ENCODE measurements at places on chromosomes 12 and 14.

DNA sequence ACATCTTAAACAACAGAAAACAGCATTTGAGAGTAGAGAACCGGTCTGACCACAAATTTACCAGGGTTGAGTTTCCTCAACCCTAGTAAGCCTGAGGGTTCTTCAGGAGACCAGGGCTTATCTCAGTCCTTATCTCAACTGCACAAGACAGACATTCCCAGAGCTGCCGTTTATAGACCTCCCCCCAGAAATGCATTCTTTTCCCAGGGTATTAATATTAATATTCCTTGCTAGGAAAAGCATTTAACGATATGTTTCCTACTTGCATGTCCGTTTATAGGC lies 12.3 kb downstream of the TMEM117 start:
- no peak for DNase-seq

DNA sequence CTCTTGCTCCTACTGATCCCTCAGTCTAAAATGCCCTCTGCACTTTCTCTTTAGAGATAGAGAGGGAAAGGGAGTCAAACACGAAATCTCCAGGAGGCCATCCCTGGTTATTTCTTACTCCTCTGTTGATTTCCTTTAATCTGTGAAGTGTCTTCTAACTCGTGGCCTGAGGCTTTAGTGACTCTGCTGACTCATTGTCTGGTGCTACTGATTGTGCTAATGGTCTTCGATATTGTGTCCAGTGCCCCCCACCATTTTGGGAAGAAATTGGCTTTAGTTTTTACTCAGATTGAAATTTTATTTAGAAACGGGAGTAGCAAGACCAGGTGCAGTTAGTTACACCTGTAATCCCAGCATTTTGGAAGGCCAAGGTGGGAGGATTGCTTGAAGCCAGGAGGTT lies 839 bp downstream of the CLEC9A start:
- DNase-seq = no peak

GRCh38 chr12:130608132-130608531 lies 108.0 kb downstream of the RIMBP2 start:
- DNase-seq = no peak

- DNase-seq = peak; percentile 77
Observed at GRCh38 chr12:6869049-6870021, 2.0 kb downstream of the TPI1 start.

- no peak for DNase-seq
Observed at GRCh38 chr14:101781240-101782061, 19.9 kb downstream of the PPP2R5C start.

- DNase-seq = no peak
Observed at GRCh38 chr14:23939607-23940326, 13.8 kb upstream of the DHRS4 start.

DNA sequence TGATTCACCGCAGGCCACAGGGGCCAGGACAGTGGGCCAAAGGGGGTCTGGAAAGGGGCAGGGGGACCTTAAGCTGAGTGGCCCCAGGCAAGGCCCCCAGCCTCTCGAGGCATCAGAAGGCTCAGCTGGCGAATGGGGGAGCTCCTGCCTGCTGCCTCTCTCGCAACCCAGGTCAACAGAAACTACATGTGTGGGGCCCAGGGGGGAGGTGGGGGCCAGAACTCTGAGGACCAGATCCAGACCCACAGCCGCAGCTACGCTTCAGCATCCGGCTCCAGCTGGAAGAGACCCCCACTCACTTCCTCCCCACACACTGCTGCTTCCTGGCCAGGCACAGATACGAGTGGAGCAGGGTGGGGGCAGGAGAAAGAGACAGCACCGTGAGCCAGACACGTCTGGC lies 46.5 kb downstream of the NCOR2 start:
- no peak for DNase-seq

GRCh38 chr14:33941718-33942117 lies 9.2 kb downstream of the EGLN3 start:
- no peak for DNase-seq

DNA sequence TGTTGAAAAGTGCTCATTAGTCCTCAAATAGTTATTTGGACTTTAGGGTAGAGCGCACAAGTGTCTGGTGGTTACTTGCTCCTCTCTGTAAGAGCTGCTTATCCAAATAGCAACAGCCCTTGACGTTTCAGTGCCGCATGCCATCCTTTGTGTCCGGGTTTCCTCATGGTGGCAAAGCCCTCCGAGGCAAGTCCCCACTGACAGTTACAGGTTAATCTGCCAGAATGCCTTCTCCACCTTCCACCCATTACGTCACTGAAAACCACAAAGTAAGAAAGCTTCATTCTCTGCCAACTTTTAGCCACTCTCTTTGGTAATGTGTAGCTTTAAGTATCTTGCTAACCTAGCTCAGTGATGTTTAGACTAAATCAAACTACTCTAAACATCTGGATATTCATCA lies 78.6 kb downstream of the POLR3B start:
- DNase-seq = no peak

DNA sequence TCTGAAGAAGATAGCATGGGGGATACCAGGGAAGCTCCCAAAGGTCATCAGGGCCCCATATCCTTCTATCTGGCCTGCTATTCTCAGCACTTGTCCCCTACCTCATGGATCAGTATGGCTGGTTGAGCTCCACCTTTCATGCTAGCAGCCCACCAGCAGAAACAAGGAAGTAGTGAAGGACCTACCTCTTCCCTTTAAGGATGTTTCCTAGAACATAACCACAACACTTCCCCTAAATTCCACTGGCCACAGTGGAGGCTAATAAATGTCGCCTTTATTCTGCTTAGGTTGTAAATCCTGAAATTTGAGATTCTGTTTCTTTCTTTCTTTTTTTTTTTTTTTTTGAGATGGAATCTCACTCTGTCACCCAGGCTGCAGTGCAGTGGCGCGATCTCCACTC lies 128.6 kb upstream of the PARP11 start:
- no peak for DNase-seq

DNA sequence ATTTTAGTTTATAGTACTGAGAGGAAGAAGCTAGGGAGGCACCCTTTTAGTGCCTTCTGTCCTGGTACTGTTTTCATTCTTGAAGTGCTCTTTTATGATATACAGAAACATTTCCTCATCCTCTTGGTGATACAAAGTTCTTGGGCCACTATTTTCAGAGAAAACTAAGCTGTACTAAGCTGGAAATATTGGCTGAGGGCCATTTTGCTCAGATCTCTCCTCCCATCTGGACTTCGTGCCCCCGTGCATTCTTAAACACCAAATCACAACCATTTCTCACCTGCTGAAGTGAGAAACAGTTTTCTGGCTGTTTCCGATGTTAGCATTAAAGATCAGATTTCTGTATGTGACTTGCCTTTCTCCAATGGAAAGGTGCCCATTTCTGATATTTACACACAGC lies 158.9 kb downstream of the FBXL14 start:
- DNase-seq = no peak

DNA sequence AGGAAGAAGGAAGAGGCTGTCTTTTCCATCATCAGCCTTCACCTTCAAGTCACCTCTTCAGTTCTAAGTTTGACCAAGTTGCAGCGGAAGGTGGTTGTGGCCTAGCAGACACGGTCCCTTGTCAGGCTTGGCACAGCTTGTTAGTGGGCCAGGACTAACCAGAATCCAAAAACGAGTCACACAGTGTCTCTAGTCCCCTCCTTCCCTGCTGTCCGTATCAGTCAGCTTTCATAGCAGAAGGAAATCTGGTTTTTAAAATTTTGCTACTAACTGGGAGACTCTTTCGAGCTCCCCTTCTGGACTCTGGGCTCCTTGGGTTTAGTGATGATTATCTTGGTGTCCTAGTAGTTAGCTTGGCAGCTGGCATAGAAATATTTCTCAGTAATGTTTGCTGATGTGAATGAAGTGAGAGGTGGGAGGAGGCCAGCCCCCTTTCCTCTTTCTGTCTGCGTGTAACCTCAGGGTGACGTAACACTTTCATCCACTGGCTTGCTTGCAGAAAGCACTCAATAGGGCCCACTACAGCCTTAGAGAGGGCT lies 3.8 kb downstream of the ETV6 start:
- DNase-seq = peak; percentile 46

GRCh38 chr14:72633551-72633950 lies 260.4 kb downstream of the DPF3 start:
- no peak for DNase-seq

GRCh38 chr12:104699489-104700190 lies 242.9 kb downstream of the CHST11 start:
- peak; percentile 24 for DNase-seq

- no peak for DNase-seq
Observed at GRCh38 chr12:57617942-57618341, 6.7 kb downstream of the ARHGEF25 start.

- no peak for DNase-seq
Observed at GRCh38 chr12:8018666-8019581, 13.6 kb upstream of the FOXJ2 start.

GRCh38 chr14:104953896-104954656 lies 24.1 kb downstream of the AHNAK2 start:
- no peak for DNase-seq

DNA sequence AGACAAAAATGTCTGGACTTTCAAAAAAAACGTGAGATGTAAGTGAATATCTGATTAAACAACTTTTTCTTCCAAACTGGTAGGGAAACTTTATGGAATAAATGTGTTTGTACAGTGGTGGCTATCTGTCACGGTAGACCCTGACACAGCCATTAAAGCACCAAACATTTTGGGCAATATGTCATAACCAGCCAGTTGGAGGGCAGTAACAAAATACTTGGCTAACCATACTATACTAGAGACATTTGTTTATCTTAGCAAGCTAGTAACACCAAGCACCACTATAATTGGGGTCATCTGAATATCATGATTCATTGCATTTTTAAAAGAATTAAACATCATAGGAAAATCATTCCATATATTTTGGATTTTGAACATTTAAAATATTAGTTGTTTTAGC lies 6.0 kb upstream of the MYF6 start:
- DNase-seq = no peak

GRCh38 chr12:79935624-79936345 lies 888 bp upstream of the PPP1R12A start:
- no peak for DNase-seq

DNA sequence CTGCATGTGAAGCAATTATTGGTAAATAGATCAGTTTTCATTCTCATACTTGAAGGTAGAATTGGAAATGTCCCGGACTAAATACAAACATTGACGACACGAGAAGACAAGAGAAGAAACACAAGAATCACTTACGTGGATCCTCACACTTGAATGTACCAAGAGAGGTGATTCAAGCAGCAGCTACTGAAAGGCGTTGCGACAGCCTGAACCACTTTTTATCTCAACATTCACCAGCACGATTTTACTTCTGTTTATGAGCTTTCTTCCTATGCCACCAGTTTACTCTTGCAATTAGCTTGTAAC lies 3.6 kb upstream of the FZD10 start:
- DNase-seq = no peak

DNA sequence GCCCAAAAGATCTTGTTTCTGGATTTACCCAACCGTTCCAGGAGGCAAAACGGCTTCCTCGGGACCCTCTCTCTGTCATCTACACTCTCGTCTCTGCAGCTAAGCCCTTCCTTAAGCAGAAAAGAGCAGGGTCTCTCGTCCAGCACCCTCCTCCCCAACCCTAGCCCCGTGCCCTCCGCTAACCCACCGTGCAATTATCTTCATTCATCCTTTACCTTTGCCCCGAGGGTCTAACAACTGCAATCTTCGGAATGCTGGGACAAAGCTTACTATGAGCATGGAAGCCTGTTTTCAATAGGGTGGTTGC lies 276 bp upstream of the BMAL2 start:
- no peak for DNase-seq

DNA sequence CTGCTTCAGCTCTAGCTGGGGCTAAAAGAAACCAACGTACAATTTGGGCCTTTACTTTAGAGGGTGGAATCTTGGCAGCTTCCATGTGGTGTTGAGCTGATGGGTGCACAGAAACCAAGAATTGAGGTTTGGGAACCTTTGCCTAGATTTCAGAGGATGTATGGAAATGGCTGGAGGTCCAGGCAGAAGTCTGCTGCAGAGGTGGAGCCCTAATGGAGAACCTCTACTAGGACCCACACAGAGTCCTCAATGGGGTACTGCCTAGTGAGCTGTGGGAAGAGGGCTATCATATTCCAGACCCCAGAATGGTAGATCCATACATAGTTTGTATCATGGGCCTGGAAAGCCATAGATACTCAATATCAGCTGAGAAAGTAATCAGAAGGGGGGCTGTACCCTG lies 500.4 kb upstream of the ATP2B1 start:
- no peak for DNase-seq

DNA sequence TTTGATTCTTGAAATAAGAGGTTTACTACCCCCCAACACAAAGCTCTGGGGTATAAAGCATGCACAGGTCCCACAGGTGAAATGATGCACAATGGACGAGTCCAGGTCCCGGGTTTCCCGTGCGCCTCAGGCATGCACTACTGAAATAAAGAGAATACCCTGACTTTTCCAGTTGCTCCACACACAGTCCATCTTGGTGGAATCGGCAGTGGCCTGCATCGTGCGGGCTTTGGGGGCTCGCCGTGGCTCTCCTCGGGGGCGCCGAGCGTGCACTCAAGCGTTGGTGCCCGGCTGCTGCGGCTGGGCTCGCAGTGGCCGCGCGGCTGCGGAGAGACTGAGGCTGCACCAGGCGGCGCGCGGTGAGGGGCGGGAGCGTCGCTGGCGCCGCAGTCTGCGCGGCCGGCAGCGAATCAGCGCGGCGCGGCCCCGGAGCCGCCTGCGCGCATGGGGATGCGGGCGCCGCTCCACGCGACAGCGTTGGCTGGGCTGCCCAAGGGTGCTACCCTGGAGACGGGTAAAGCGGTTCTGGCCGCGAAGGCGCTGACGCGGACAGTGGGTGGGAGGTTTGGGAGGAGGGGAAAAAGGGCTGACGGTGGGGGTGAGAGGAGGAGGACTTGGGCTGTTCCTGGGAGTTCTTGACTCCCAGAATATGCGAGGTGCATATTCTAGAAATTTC lies 53.8 kb upstream of the CCDC175 start:
- no peak for DNase-seq

DNA sequence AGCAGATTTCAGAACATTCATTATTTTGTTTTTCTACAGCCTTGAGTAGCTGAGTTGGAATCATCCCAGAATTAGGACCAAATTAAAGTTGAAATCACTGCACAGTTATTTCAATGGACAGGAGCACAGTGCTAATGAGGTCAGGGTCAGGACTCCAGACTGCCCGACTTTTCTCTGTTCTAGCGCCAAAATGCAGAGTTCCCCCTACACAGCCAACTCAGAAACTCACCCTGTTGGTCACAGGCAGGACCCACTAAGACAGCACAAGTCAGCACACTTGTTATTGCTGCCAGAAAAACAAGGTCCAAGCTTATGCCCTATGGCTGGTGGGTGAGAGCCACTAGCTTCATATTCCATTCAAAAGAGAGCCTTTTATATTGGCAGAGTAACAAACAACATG lies 198.1 kb upstream of the KRR1 start:
- no peak for DNase-seq

- DNase-seq = no peak
Observed at GRCh38 chr12:106150555-106150954, 11.8 kb upstream of the NUAK1 start.

GRCh38 chr12:19440019-19440858 lies 947 bp downstream of the AEBP2 start:
- peak; percentile 43 for DNase-seq

- no peak for DNase-seq
Observed at GRCh38 chr12:54824402-54824801, 29.9 kb upstream of the MUCL1 start.
